Kidney (tissue), 22 donors: ENCODE measurements at places on chromosomes 16 and 17. TPM values are rescaled to one million over a fixed set of nuclear protein-coding genes. Genes with fewer than 3 reads are reported as not detected.
A peak's percentile ranks its signal among the peaks of the same experiment; 100 is the strongest.

Gene SRCIN1
- 0.34 TPM for polyA plus RNA-seq

DNA sequence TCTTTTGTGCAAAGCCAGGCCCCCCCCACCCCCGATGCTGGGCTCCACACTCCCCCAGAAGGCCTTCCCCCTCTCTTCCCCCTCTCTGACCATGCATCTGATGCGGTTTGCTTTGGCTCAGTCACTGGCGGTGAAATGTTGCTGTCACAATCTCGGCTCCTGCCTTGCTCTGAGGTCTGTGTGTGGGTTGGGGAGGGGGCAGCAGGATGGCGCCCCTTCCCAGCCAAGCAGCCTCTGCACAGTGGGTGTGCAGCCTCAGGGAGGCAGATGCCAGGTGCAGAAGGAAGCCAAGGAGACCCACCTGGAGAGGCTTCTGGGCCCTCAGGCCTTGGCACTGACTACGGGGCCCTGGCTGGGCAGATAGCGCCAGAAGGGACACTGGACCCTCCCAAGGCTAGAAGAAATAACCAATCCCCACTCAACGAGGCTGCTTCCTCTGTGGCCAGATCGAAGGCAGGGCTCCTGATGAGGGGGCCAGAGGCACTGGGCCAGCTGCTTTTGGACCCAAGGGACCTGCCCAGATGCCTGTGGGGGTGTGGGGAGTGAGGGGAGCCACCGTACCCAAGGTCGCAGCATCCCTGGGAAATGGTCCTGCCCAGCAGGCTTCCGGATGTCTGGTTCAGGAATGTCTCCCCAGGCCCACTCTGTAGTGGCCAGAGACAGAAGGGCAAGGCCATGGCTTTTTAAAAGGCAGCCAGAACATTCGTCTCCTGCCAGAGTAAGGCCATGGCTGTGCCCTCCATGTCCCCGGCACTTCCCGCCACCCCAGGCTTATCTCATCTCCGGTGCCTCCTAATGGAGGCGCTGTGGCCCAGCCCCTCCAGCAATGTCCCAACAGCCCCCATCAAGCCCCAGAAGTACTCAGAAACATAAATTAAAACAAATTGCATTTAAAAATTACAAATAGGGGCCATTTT lies 43.4 kb upstream of the SLC38A10 start:
- DNase-seq, result peak; percentile 88

DNA sequence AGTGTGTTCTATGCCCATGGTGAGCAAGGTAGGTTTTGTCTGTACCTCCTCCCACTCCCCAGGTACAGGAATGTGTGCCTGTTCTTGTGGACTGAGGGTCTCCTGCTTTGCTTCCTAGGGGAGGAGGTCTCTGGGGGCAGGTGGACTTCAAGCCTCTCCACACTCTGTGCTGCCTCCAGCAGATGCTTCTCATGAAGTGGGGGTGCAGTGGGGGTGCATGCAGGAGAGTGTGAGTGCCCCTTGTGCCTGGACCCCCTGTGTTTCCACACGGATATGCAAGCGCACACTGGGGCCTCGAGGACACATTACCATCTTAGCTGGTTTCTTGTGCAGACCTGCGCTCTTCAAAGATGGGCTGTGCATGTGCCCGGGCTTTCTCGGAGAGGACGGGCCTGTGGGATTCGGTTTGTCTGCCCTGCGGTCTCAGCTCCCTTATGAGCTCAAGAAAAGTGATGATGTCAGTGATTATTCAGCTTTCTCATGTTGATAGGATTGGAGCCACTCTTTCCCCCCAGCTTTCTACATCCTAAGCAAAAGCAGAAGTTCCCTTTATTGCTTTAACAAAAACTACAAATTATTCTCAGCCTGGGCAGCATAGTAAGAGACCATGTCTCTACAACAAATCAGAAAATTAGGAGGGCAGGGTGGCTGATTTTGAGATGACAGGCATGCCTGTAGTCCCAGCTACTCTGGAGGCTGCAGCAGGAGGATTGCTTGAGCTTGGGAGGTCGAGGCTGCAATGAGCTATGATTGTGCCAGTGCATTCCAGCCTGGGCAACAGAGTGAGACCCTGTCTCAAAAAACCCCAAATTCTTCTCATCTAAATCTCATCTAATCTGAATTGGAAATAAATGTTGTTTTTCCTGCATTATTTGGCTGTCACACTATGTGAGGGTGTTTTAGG lies 86.8 kb downstream of the RPTOR start:
- DNase-seq, result no peak

GRCh38 chr16:7888411-7888810 lies 555.8 kb downstream of the RBFOX1 start:
- peak; percentile 11 for DNase-seq

DNA sequence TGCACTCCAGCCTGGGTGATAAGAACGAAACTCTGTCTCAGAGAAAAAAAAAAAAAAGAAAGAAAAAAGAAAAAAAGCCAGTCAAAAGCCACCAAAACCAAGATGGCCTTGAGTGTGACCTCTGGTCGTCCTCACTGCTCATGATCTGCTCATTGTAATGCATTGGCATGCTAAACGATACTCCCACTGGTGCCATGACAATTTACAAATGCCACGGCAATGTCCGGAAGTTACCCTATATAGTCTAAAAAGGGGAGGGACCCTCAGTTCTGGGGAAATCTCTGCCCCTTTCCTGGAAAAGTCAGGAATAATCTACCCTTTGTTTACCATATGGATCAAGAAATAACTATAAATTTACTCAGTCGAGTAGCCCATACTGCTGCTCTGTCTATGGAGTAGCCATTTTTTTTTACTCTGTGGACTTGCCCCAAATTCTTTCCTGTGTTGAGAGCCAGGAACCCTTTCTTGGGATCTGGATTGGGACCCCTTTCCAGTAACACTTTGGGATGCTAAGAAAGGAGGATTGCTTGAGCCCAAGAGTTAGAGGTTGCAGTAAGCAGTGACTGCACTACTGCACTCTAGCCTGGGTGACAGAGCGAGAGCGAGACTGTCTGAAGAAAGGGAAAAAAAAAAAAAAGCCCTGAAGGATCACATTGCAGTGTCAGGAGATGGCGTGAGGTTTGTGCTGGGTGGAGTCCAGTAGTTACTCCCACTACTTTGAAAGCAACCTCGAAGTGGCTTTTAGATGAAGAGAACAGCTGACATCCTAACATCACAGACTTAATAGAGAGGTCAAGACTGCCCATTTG lies 3.7 kb upstream of the TMEM231 start:
- DNase-seq, result peak; percentile 53

Gene RDM1
- 0.56 TPM for polyA plus RNA-seq

GRCh38 chr17:74770498-74771318 lies 5.4 kb downstream of the NAT9 start:
- peak; percentile 81 for DNase-seq

- no peak for DNase-seq
These were observed 48.5 kb downstream of the ARHGAP27 start for GRCh38 chr17:45384047-45384788.

GRCh38 chr17:64378890-64379354 lies 11.7 kb downstream of the PECAM1 start:
- DNase-seq, result no peak

DNA sequence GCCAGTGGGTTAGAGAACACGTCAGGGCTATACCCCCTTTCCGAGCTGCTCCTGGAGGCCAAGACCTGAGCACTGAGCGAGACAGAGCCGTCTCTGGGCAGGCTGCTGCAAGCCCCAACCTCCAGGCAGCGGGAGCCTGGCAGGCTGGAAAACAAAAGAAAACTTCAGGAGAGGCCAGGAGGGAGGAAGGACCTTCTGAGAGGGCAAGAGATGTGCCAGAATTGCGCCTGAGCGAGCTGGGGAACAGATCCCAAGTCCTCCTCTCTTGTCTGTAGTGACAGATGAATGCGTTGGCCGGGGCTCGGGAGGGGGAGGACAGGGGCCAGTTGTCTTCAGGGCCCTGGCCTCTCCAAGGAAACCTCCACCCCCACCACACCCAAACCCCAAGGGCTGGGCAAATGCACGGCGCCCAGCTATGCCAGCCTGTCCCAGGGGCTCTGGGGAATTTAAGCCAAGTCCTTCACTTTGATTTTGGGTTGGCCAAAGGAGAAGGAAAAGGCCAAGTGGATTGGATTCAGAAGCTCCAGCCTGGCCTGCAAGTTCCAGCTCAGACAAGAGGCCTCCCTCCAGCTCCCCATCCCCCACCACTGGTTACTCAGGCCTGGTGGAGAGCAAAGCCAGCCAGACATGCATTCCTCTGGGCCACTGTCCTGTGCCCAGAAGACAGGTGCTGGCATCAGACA lies 18.1 kb downstream of the SDK2 start:
- peak; percentile 89 for DNase-seq

DNA sequence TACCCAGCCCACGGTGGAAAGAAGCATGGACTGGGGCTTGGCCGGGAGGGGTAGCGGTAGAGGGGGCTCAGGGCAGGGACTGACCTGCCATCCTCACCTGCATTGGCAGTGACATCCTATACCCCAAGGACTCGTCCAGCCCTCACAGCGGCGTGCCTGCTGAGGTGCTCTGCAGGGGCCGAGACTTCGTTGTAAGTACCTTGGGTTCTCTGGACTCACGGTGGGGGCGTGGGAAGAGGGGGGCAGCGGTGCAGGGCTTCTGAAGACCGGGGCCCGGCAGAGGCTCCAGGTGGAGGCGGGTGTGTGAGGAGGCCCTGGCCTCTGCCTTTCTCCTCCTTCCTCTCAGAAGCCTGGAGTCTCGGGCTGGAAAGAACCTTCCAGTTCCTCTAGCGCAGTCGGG lies 25.5 kb downstream of the POLR3E start:
- DNase-seq, result no peak

DNA sequence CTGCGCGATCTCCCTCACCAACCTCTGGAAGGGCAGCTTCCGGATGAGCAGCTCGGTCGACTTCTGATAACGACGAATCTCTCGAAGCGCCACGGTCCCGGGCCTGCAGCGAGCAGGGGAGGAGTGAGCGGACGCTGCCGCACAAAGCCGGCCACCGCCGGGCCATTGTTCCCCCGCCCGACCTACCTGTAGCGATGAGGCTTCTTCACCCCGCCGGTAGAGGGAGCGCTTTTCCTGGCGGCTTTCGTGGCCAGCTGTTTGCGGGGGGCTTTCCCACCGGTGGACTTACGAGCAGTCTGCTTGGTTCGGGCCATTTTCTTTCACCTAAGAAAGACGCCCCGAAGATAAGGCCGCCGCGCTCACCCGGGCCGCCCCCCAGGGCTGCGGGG lies 5.8 kb upstream of the UNK start:
- DNase-seq, result peak; percentile 80

Gene KATNIP
- polyA plus RNA-seq, result 4.0 TPM

GRCh38 chr17:64250233-64250835 lies 12.7 kb downstream of the TEX2 start:
- no peak for DNase-seq

DNA sequence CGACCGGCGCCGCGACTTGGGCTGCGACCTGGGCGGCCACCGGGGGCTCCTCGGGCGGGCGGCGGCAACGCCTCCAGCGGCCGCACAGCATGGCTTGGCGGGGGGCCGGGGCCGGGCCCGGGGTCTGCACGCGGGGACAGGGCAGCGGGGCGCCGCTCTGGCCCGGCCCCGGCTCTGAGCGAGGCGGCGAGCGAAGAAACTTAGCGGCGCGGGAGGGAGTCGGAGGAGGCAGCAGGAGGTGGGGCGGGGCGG lies at the start of gene PLCD3:
PLCD3 (minus strand) TSS at position 196 of the 252 bp plus-strand sequence; CDS start at position 91, 105 bp downstream.
- no peak for DNase-seq

Gene CA4
- 102 TPM for polyA plus RNA-seq

DNA sequence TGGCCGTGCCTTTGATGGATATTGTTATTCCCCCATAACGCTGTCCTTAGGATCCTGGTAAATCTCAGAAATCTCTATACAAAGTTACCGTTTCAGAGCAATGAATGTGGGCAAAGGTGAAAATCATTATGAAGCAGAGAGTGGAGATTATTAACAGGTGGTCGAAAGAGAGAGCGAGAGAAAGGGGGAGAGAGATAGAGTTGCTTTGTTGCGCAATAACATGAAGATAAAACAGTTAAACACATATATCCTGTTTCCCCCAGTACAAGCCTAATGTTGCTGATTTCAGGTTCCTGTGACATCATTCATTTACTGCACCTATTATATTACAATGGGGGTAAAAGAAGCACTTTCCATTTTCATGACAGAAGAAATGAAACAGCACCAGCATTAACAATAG lies 535.4 kb upstream of the RBFOX1 start:
- DNase-seq, result peak; percentile 9

GRCh38 chr16:31440516-31441184 lies 1.9 kb downstream of the ZNF843 start:
- DNase-seq, result no peak

Gene CDK3
- 7.4 TPM for polyA plus RNA-seq

DNA sequence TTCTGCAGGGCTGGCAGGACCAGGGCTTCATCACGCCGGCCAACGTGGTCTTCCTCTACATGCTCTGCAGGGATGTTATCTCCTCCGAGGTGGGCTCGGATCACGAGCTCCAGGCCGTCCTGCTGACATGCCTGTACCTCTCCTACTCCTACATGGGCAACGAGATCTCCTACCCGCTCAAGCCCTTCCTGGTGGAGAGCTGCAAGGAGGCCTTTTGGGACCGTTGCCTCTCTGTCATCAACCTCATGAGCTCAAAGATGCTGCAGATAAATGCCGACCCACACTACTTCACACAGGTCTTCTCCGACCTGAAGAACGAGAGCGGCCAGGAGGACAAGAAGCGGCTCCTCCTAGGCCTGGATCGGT lies 1.4 kb downstream of the CDK5R1 start:
- DNase-seq, result no peak

DNA sequence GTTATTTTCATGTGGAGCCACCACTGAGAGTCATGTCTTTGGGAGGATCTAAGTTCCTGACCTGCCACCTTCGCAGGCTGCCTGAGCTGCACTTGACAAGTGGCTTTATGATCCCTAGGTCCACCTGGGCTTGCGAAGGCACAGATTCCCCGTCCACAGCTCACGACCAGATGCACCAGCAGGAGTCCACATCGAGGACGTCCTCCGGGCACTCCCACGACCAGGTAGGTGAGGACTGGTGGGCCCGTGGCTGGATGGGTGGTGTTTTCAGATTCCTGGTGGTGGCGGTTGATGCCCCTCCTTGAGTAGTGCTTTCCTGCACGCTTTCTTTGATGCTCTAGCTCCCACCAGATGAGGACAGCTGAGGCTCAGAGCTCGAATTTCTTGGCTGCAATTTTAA lies 14.8 kb downstream of the FAM234A start:
- no peak for DNase-seq

GRCh38 chr16:66468321-66468965 lies 41.3 kb downstream of the BEAN1 start:
- no peak for DNase-seq

Gene CCDC154
- 1.8 TPM for polyA plus RNA-seq
